NCI-H748 treated with DMSO at 0.1 percent for 48 hours (cell line): ENCODE measurements at places on chromosomes 16 and 17.

GRCh38 chr16:80468029-80468428 lies 72.8 kb upstream of the DYNLRB2 start:
- DNase-seq: no peak

- DNase-seq: no peak
These were observed 6.6 kb downstream of the GPS1 start for GRCh38 chr17:82058230-82058854.

GRCh38 chr17:42198897-42199296 lies 4.6 kb upstream of the GHDC start:
- no peak for DNase-seq

GRCh38 chr17:76969598-76970172 lies 101.5 kb downstream of the MGAT5B start:
- DNase-seq: peak; percentile 31

DNA sequence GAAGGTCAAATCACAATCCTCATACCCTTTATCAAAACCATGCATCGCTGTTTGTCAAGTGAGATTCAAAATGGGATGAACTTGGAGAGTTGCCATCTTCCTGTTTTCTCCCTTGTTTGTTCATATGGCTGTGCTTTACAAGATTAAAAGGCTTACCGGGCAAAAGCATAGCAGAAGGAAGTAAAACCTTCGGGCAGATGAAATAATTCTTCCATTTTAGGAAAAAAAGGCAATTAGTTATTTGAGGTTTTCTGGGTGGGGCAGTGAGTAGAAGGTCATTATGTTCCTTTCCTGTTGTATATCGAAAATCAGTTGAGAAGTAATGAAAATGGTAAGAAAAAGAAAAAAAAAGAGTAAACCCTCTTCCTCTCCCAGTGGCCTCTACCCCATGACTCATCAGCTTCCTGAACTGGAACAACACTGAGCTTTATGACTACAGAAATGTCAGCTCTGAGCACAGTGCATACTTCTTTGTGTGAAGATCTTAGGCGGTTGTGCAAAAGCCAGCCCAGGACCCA lies 369.2 kb downstream of the CDH13 start:
- peak; percentile 84 for DNase-seq

- peak; percentile 69 for DNase-seq
These were observed at the start of gene MFSD11 for GRCh38 chr17:76737676-76738467. MFSD11 (plus strand) TSS chr17:76738119; CDS start chr17:76738353, 234 bp downstream.

- DNase-seq: no peak
These were observed 13.1 kb upstream of the SEPHS2 start for GRCh38 chr16:30458561-30459394.

GRCh38 chr16:28875134-28876018 lies 2.9 kb upstream of the ATP2A1 start:
- DNase-seq: no peak

GRCh38 chr17:13055131-13055530 lies 37.3 kb upstream of the ELAC2 start:
- no peak for DNase-seq

- no peak for DNase-seq
These were observed 526 bp downstream of the KIAA0513 start for GRCh38 chr16:85027958-85028684.

GRCh38 chr17:38727736-38728135 lies 2.4 kb upstream of the CISD3 start:
- no peak for DNase-seq

GRCh38 chr16:9900576-9900975 lies 281.7 kb downstream of the GRIN2A start:
- no peak for DNase-seq

DNA sequence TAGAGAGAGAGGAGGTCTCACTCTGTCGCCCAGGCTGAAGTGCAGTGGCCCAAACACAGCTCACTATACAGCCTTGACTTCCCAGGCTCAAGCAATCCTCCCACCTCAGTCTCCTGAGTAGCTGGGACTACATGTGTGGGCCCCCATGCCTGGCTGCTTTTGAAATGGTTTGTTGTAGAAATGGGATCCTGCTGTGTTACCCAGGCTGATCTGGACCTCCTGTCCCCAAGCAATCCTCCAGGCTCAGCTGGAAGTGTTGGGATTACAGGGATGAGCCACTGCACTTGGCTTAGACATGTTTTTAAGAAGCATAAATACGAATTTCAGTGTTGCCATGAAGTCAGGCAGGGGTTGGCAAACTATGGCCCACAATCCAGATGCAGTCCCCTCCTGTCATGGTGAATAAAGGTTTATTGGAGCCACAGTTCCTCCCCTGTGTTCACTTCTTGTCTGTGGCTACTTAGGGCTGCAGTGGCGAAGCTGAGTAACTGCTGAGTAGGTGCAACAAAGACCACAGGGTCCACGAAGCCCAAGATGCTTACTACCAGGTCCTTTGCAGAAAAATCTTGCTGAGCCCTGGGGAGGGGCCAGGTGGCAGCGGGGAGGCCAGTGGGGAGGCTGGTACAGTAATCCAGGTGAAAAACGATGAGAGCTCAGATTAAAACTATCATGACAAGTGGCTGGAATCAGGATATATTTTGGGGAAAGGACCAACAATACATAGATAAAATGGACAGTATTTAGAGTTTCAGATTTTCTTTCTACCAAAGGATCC lies 35.2 kb downstream of the TNFRSF13B start:
- no peak for DNase-seq

DNA sequence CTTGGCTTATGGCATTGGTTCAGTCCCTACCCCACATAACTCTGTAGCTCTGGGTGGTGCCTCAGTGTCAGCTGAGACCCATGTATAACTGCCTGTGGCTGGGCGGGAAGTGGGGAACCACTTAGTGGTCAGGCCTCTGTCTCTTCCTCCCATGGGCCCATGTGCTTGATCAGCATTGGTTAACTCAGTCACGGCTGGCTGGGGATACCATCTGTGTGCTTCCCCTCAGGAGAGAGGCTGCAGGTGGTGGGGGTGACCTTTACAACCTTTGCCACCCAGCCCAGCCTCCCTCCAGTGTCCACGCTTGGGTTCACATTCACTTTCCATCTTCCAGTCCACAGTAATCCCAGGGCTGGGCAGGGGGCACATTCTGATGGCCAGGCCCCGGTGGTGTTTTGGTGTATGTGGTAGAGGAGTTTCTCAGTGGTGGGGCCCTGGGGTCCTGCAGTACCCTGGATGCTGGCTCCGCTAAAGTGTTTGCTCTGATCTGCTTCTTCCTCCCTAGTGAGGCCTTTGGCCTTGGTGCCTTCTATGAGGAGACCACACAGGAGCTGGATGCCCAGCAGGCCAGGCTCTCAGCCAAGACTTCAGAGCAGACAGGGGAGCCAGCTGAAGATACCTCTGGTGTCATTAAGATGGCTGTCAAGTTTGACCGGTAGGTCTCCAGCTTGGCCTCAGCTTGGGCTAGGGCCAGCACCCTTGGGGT lies 10.2 kb upstream of the NFATC3 start:
- no peak for DNase-seq

- DNase-seq: no peak
These were observed 16.2 kb downstream of the SOCS3 start for GRCh38 chr17:78343543-78344201.

- DNase-seq: no peak
These were observed 223.1 kb downstream of the MAP2K6 start for GRCh38 chr17:69637446-69638156.

DNA sequence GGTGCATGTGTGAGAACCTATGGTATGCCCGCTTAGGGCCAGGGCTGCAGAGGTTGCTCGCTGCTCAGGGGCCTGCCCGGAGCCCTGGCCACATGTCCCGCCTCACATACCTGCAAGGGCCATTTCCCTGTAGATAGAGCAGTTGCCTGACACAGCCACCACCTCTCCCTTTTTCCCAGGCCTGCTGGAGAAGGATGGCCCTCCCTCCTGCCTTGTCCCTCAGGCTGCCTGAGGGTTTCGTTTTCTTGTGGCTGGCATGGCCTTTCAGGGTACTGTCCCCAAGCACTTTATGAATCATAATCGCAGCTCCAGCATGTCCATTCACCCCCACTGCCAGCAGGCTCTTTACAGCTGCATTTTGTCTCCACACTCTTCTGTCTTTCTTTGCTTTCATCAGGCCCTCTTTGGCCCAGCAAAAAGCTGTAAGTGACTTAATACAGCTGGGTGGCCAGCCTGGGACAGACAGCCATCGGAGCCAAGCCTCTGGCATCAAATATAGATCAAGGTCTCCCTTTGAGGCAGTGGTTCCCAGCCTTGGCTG lies 65.7 kb downstream of the MPRIP start:
- DNase-seq: no peak

DNA sequence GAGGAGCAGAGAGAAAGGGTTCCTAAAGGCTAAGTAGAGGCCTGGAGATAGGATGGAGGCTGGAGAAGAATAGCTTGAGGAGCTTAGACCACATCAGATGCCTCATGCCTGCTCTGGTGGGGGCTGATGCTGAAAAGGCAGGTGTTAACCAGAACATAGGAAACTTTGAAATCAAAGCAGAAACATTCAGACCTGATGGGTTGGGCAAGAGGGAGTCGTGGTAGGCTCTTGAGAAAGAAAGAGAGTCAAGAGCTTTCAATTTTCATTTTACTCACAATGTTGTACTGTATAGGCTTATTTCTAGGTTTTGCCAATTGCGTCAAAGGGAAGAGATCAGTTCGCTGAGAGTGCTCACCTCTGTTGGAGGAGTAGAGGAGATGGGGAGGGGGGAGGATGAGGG lies 406.6 kb upstream of the SALL1 start:
- DNase-seq: no peak

DNA sequence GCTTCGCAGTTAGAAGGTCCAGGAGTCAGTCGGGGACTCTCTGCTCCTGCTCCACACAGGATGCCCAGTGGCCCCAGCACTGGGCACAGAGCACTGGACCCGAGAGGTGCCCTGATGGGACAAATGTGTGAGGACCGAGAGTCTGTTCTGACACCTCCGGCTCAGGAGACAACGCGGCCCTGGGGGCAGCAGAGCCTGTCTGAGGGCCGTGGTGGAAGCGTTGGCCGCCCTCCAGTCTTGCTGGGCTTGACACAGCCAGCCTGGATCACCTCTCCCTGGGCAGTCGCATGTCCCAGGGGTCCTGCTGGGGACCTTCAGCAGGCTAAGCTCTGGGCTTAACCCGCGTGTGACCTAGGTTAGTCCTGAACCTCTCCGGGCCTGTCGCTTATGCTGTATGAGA lies 23.1 kb downstream of the LGALS9 start:
- no peak for DNase-seq

GRCh38 chr16:14399378-14400284 lies 230.4 kb downstream of the PARN start:
- DNase-seq: no peak

- no peak for DNase-seq
These were observed 13.8 kb downstream of the ELMO3 start for GRCh38 chr16:67212766-67213165.
